ENCODE measurements at places on chromosomes 3 and 15. TPM values are rescaled to one million over a fixed set of nuclear protein-coding genes. Genes with fewer than 3 reads are reported as not detected.

The IL5RA gene
- not detected for polyA plus RNA-seq

The ZNF774 gene
- polyA plus RNA-seq = 3.6 TPM

The CLDN16 gene
- polyA plus RNA-seq = not detected

DNA sequence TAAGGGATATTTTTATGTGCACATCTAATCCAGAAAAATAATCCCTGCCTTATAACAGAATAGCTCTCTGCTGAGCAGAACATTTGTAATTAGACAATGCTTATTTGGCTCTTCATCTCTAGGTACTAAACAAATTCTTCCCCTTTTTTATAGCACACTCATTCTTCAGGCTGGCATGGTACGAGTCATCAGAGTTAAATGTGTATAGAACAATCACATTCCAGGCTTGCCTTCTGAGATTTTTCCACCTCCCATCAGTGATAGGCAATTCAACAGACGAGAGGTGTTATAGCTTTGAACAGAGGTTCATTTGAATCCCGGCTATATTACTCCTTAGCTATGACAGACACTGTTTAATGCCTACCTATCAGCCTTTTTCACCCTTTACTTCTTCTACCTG lies 21.4 kb upstream of the SPPL2A start:
- no peak for DNase-seq

The TRPM1 gene
- polyA plus RNA-seq = not detected

The DCLK3 gene
- polyA plus RNA-seq = 4.5 TPM

DNA sequence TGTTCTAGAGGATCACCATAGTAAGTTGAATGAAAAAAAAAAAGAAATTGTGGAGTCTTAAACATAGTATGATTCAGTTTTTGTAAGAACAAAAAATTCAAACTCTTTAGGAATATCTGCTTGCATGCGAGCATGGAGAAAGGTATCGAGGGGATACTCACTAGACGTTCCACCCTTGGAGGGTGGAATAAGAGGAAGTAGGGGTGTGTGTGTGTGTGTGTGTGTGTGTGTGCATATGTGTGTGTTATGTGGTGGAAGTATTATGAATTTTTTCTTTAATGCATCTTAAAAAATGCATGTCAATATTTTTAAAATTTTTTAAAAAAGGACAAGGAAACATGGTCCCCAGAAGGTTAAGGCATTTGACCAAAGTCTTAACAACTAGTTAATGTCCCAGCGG lies 26.5 kb upstream of the SIAH2 start:
- DNase-seq = no peak

GRCh38 chr15:45106002-45106790 lies 7.8 kb downstream of the DUOX2 start:
- no peak for DNase-seq

DNA sequence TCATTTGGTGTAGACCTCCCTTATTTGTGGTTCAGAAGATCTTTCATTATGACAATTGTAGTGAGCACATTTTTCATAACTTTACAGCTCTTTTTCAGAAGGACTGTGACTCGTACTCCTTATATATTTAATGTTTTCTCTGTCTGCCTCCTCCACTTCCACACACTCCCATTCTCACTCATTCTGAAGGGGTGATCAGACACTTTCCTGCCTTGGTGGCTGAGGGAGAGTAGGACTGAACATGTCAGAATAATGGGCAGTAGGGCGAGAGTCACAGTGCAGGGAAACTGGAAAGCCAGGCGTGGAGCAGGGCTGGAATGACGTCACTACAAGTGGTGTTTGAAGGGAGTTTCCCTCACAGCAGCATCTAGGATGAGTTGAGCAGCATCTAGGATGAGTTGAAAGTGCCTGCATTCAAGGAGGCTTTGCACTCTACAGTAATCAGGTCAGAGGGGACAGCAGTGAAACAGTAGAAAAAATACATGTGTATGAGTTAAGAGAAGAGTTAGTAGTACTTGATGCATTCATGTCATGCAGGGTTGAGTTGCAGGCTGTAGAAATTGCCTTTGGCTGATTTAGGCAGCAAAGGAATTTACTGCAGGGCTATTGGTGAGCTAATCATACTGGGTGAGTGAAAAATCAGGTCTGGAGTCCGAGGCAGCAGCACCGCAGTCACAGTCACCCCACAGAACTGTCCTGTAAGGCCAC lies 36.3 kb upstream of the FBXL22 start:
- DNase-seq = no peak

DNA sequence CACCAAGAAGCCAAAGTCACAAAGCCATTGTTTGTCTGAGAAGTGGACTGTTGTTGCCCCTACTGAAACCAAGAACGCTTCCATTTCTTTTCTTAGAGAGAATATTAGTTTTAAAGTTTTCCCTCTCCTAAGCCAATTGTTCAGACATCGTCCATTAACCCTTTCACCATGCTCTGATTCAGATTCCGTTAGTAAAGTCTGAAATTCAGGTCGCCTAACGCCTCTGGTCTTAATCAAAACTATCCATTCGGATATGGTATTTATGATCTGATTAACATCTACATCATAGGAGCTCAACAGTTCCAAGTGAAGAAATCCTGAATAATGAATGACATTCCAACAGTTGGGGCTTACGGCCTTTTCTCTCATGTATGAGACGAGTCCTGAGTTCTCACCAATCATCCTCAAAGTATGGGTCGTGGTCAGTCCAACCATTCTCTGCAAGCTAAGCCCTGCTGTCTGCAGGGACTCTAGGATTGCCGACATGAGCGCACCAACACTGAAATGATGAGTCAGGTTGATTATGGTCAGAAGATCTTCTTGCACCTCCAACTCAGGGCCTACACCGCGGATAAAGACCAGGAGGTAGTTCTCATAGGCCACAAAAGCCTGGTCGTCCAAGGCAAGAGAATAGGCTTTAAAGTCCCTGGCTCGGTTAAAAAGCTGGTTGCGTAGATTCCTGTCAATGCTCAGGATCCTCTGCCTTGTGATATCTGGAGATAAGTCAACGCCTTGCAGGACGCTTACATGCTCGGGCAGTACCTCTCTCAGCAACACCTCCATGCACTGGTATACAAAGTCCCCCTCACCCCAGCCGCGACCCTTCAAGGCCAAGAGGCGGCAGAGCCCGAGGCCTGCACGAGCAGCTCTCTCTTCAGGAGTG lies 767 bp downstream of the EPM2AIP1 start:
- peak; percentile 69 for DNase-seq

DNA sequence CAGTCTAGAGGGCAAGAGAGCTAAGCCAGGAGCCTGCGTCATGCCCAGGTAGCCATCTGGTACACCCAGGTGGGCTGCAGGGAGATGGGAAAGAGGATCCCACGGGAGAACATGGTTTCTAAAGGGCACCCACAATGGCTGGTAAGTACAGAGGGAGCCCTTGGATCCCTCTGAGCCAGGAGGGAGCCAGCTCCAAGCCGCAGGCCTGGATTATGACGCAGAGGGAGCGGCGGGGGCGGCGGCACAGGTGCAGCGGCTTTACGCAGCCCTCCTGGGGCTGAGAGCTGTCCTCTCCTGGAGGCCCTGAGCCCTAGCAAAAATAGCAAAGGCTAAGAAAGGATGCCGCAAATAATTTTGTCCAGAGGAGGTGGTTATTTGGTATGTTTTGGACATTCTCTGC lies 2.8 kb downstream of the CAV3 start:
- DNase-seq = no peak

The LRRC58 gene
- polyA plus RNA-seq = 11.1 TPM

- DNase-seq = no peak
Measured at GRCh38 chr15:35136321-35137189, 51.5 kb upstream of the NANOGP8 start.

The RETNLB gene
- not detected for polyA plus RNA-seq

- no peak for DNase-seq
Measured at GRCh38 chr3:133113526-133113925, 75.3 kb downstream of the TMEM108 start.

DNA sequence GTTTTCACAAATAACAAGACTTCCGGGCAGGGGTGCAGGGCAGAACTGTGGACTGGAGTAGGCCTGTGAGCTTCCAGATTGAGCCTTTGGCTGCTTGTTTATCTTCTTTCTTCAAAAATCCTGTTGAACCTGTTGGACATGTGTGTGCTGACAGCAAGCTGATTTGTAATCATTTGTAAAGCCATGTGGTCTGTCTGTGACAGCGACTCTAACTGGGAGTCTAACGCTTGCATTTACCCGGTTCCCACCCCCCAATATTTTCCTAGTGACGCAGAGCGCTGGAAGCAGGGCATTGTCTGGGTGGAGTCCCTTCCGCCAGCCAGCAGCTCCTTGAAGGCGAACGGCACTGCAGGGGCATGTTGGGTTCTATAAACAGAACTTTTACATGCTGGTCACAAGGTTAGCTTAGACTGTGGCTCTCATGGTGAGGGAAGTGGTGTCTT lies 85.7 kb upstream of the MYZAP start:
- no peak for DNase-seq
